Neural crest cell (in vitro differentiated cells): ENCODE measurements at places on chromosomes 6 and 20. TPM values are rescaled to one million over a fixed set of nuclear protein-coding genes. Genes with fewer than 3 reads are reported as not detected.

C4B gene
- 5.3 and 6.7 TPM in 2 replicates for total RNA-seq

- no peaks in the 10 kb centered on the region for H3K27me3 ChIP-seq
- no peak for DNase-seq
- no peaks in the 10 kb centered on the region for H3K4me1 ChIP-seq
- no peaks in the 10 kb centered on the region for H3K36me3 ChIP-seq
- H3K27ac ChIP-seq, result no peak within 1 kb of the TSS
- no peak within 1 kb of the TSS for H3K4me3 ChIP-seq
Observed at GRCh38 chr6:116060572-116061283, at the start of gene FRK. Gene FRK (minus strand): TSS chr6:116060891. CDS start chr6:116060311, 580 bp downstream.

GRCh38 chr6:138601128-138601527 is 101.8 kb upstream of the NHSL1 start:
- no peak for DNase-seq
- no peak overlapping the region for H3K4me3 ChIP-seq
- no peaks in the 10 kb centered on the region for H3K36me3 ChIP-seq
- H3K27ac ChIP-seq, result no peak overlapping the region

DNA sequence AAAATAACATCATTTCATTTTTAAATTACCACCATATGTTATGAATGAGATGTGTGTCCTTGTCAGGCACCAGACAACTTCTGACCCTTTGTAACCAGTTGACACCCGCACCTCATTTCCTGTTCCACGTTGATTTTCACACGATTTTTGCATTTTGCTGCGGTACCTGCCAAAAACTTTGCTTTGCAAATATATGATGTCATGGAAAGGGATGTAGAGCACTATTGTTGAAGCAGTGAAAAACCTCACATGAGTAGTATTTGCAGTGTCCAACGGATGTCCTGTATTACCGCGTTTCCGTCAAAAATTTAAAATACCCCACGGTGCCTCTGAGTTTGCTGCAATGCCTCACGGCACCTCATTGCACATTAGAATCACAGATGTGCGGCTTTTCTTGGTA is 115.6 kb downstream of the MTHFD1L start:
- no peak for DNase-seq
- no peaks in the 10 kb centered on the region for H3K36me3 ChIP-seq
- H3K27ac ChIP-seq, result no peak overlapping the region
- peaks cover 4% of the 10 kb centered on the region for H3K4me1 ChIP-seq

- H3K36me3 ChIP-seq, result no peaks in the 10 kb centered on the region
- H3K4me1 ChIP-seq, result no peaks in the 10 kb centered on the region
- H3K27me3 ChIP-seq, result no peaks in the 10 kb centered on the region
- no peak overlapping the region for H3K27ac ChIP-seq
Observed at GRCh38 chr20:7836076-7836475, 104.2 kb downstream of the HAO1 start.

DNA sequence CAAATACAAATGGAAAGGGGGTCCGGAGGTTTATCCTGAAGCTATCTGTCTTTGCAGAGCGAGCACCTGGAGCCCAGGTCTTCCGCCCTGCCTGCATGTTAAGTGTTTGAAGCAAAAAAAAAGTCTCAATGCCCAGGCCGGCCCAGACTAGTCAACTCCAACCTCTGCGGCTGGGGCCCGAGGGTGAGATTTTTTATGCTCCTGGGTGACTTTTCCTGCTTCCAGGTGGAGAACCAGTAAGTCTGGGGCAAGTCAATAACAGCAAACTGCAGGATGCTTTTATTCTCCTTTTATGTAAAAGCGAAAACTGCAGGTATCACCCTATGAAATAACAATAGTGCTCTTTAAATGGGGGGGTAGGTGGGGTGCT is 2.0 kb upstream of the ZBP1 start:
- H3K36me3 ChIP-seq, result no peaks in the 10 kb centered on the region
- no peaks in the 10 kb centered on the region for H3K4me1 ChIP-seq
- peaks cover 15% of the 10 kb centered on the region for H3K27me3 ChIP-seq
